ENCODE measurements at places on chromosomes 13 and 19.

GRCh38 chr19:10283301-10284064 lies 3.3 kb upstream of the ICAM4 start:
- DNase-seq: no peak

DNA sequence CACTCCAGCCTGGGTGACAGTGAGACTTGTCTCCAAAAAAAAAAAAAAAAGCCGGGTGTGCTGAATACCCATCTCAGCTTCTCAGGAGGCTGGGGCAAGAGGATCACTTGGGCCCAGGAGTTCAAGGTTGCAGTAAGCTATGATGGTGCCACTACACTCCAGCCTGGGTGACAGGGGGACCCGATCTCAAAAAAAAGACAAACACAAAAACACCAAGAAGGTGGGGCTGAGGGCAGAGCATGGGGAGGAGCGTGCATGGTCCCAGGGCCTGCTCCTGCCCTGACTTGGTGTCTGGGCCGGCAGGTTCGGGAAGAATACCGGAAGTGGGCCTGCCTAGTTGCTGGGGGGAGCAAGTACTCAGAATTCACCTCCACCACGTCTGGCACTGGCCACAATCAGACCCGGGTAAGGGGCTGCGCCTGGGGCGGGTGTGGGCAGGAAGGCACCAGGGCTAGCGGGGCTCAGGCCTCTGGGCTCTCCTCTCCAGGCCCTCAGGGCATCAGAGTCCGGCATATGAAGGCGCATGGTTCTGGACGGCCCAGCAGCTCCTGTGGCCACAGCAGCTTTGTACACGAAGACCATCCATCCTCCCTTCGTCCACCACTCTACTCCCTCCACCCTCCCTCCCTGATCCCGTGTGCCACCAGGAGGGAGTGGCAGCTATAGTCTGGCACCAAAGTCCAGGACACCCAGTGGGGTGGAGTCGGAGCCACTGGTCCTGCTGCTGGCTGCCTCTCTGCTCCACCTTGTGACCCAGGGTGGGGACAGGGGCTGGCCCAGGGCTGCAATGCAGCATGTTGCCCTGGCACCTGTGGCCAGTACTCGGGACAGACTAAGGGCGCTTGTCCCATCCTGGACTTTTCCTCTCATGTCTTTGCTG lies 11.3 kb downstream of the DDX39A start:
- DNase-seq: no peak

DNA sequence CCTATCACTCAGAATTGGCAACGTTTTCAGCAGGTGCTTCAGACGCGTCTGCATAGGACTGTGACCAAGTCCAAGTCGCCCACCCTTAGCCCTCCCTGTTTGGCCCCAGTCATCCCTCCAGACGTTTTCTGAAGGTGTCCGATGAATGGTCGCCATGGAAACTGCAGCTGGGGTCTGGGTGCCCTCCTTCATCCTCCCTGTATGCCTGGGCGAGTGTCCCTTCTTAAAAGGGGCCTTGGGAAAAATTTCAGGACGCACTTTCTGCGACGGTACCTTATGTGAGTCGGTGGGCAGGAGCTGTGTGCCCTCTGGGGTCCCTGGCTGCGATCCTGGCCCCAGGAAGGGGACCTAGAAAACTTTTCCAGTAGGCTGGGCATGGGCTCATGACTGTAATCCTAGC lies 25.1 kb downstream of the MAN2B1 start:
- DNase-seq: no peak

- DNase-seq: no peak
These were observed 746 bp downstream of the RAB3D start for GRCh38 chr19:11338569-11339253.

DNA sequence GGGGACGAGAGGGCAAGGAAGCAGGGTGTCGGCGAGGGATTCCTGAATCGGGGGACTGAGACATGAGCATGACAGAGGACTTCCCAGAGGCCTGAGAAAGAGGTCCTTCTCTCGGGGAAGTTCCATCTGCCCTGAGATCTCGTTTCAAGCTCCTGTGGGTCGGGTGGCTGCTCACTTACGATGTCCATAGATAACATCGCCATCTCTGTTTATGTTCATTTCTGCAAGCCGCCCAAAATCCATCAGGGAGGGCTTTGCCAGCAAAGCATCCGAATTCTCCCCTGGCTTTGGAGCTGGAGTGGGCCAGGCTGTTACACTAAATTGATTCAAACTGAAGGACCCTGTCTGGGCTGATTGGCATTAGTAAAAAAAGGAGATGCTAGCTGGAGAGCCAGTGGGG lies 5.9 kb downstream of the DMKN start:
- DNase-seq: no peak

GRCh38 chr13:84606616-84607015 lies 724.3 kb upstream of the SLITRK1 start:
- no peak for DNase-seq

DNA sequence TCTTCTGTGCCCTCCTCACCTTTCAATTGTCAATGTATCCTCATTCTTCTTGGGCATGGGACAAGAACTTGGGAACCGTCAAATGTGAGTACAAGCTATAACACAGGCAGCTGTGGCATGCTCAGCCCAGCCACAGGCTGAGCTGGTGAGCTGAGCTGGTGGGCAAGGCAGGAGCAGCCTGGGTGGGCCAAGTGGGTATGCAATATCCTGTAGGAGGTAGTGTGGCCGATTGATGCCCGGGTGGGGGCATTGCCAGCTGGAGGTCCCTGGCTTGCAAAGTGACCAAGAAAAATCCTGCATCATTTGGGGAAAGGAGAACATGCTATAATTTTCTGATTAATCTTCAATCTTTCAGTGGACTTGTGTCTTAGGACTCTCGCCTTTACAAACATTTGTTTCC lies 507.2 kb upstream of the SLC10A2 start:
- no peak for DNase-seq

- no peak for DNase-seq
These were observed 32.4 kb downstream of the HPN start for GRCh38 chr19:35073941-35074340.

DNA sequence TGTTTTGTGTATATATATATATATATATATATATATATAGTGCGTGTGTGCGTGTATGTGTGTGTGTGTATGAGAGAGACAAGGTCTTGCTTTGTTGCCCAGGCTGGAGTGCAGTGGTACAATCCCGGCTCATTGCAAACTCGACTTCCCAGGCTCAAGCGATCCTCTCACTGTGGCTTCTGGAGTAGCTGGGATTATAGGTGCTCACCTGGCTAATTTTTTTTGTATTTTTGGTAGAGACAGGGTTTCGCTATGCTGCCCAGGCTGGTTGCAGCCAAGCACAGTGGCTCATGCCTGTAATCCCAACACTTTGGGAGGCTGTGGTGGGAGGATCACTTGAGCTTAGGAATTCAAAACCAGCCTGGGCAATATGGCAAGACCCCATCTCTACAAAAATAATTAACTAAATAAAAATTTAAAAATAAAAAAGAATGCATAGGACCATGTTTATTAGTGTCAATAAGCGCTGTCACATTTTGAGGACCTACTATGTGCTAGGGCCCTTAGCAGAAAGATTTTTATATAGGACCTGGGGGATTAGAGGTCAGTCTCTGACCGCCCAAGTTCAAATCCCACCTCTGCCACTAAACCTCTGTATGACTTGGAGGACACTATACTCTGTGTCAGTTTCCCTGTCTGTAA lies 1.8 kb downstream of the PVR start:
- no peak for DNase-seq

GRCh38 chr19:54393381-54393780 lies 21.9 kb upstream of the TTYH1 start:
- no peak for DNase-seq

- DNase-seq: no peak
These were observed 43.0 kb downstream of the CARS2 start for GRCh38 chr13:110662777-110663443.

- no peak for DNase-seq
These were observed 79.1 kb downstream of the ABCC4 start for GRCh38 chr13:95221971-95222732.

DNA sequence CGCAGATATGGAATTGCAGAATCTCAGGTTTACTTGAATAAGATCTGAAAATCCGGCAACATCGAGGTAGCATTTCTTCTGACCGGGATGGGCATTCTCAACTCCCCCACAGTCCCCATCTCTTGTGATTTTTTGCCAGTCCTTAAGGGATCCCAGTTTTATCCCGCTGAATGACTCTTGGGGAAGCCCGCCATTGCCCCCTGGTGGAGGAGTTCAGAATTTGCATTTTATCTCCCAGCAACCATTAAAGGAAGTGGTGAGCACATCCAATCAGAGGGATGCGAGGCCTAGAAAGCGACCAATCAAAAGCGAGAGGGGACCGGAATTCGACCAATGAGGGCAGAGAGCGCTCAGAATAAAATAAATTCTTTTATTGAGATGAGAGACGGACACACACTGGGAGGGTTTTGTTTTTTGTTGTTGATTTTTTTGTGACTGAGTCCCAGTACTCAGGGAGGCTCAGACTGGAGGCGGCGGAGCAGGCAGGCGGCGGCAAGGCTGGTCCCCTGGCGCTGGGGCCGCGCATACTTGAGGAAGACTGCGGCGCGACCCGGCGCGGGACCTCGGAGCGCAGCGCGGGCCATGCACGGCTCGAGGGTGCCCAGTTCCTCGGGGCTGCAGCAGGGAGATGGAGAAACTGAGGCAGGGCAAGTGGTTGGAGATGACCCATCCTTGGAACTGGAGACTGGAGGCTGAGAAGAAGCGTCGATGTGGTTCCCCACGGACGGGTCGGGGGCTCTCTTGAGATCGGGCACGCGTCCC lies 3.9 kb upstream of the TTC9B start:
- DNase-seq: peak; percentile 39

DNA sequence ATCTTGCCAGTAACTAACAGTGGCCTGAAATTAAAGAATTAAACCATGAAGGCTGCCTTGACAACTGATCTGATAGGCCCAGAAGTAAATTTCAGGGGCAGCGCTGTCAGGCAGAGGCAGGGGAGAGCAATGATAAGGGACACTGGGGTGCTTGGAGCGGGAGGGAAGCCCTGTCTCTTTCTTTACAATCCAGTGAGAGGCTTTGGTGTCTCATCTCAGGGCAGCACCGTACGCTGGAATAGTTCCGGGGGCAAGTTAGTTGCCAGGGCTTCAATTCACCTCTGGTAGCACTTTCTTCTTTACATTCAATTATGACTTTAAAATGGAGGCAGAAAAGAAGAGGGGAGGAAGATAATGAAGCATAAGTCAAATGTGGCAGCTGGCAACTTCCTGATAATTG lies 74.6 kb downstream of the CBY2 start:
- no peak for DNase-seq

DNA sequence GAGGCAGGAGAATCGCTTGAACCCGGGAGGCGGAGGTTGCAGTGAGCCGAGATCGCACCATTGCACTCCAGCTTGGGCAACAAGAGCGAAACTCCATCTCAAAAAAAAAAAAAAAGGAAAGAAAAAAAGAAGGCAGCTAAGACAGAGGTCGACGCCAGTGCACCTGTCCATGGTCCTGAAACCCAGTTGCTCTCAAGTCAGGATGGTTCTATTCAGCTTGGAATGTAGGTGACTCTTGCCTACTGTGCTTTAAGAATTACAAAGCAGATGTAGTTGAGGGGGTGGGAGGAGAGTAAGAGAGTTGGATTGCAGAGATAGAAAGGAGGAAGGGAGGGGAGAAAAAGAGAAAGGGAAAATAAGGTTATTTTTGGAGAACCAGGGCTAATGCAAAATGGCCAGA lies 18.7 kb downstream of the CACNG7 start:
- DNase-seq: no peak

DNA sequence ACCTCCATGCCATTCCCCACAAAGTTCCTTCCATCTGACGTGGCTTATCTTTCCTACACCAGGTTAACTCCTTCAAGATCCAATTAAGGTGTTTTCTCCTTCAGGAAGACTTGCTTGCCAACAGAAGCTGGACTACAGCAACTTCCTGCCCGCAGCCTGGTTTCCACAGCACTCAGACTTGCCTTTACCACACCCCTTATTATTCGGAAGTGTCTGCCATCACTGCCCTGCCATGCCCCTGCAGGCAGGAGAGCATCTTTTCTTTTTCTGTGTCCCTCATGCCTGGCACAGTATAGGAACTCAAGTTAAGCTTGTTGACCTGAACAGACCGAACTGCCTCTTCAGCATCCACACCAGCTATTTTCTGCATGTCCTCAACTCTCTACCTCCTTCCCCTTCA lies 168.0 kb downstream of the FOXO1 start:
- no peak for DNase-seq

DNA sequence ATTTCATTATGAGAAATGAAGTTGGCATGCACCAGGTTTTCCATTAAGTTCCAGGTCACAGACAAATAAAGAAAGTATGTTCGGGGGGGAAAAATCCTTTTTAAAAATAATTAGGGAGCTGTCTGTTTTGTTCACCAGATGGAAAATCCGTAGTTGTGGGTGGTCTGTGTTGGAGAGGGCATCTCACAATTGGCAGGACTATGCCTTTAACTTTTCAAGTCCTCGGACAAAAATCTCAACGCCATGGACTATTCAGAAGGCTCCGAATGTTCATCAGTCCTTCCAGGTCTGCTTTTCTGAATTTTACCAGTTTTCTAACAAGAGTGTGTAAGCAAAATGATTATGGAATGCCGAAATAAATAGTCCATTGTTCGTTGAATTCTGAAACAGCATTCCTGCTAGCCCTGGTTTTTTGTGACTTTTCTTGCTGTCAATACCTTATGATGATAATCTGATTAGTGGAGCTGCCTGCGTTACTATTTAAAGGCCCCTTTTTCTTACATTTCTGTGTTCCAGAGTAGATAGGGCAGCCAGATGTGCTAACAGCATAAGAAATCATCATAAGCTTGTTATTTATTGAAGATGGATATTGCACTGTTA lies 146.9 kb downstream of the TM9SF2 start:
- DNase-seq: no peak

- no peak for DNase-seq
These were observed 6.3 kb upstream of the PNPLA6 start for GRCh38 chr19:7529246-7529600.

DNA sequence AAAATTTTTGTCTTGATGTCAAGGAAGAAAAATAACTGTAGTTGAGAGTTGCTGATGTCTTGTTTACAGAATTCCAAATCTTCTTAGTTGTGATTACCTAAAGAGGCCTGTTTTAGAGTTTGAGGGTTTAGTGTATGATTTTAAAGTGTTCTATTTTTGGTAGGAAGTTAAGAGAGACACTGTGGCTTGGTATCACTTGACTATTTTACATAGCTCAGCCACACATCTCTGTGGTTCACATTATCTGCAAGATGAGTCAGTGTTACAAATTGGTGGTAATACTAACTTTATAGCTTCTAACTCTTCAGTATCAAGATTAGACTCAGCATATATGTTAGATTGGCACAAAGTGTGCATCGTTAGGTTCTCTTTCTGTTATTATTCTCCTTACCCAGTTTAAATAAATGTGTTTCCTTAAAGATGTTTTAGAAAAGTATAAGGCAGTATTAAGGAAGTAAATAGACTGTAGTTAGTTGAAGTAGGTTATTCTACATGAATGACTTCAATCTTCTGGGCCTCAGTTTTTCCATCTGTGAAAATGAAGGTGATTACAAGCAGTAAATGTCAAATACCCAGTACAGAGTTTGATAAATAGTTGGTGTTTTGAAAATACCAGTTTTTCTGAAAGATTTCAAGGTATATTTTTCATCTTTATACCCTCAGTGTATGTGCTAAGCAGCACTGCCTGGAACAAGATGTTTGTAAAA lies 33.4 kb downstream of the COG6 start:
- no peak for DNase-seq

- DNase-seq: no peak
These were observed 1531.4 kb upstream of the SLC10A2 start for GRCh38 chr13:104597546-104598180.

GRCh38 chr19:45271735-45272108 lies 20.7 kb downstream of the MARK4 start:
- no peak for DNase-seq
